Activated T-helper 1 cell treated with Interleukin-2 at 50 U/mL for 16 hours (primary cell): ENCODE measurements at places on chromosomes 7 and 10.

DNA sequence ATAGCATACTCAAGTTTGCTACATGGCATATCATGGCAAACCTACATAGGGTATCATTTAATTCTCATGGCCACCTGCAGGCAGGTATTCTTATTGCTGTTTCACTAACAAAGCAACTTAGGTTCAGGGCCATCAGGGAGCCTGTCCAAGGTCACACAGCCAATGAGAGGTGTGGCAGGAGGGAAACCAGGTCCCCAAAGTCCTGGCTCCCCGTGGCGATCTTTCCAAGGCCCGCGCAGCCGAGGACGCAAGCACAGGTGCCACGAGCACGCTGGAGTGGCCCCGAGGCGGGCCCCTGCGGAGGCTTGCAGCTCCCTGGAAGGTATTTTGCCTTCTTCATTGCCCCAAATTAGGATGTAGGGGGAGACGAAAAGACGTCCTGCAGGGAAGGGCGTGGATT is 20.8 kb downstream of the PRKAG2 start:
- no peak for DNase-seq

DNA sequence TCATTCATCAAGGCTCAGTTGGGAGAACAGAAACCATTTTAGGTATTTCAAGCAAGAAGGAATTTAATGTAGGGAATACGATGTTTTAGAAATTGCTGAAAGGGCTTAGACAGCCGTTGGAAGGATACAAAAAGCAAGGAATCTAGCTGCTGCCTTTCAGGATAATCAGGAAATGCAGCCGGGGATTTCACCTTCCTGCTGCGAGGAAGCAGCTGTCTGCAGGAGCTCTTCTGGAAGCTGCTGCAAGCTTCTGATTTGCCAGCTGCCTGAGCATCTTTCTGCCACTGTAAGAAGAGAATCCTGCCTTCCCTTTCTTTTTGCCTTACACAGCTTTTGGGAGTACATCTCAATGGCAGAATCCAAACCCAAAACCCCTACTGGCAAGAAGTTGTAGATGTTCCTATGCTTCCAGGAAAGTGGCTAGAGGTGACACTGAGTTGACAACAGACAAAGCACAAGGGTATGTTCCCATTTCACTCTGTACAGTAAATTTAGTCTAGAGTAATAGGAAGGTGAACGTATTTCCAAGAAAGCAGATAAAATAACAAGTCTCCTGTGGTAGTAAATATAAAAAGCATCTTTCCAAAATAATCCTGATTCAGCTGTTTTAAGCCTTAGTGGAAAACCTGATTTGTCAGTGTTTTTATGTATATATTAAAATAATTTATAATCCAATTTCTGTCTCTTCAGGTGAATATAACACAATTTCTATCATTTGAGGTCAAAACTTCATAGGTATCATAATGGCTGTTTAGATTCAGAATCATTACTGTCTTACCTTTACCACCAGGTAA is 148.4 kb upstream of the LRGUK start:
- DNase-seq: no peak

- no peak for DNase-seq
Observed at GRCh38 chr7:20470726-20471125, 140.0 kb downstream of the ITGB8 start.

DNA sequence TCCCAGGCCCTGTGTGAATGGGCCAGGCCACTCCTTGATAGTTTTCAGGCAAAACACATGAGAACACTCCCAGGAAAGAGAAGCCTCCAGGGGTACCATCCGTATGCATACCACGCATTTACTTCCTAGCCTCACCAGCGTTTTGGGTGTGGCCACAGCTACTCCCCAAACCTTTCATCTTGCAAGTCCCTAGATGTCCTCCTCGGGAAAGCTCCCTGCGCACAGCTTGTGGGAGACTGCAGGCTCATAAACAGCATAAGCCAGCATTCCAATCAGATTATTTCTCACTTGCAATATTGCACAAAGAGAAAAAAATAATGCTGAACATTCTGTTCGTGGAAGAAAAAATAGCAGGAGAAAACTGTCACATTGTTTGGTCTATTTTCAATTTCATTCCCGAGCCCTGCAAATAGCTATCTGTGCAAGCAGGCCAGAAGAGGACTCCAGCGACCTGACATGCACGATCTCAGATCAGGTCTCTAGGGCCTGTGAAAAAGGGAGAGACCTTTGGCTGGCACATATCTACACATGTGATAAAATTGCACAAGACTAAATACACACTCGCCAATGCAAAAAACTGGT is 175.6 kb downstream of the PLXNA4 start:
- DNase-seq: no peak
